ENCODE measurements at places on chromosomes 16 and 17.

DNA sequence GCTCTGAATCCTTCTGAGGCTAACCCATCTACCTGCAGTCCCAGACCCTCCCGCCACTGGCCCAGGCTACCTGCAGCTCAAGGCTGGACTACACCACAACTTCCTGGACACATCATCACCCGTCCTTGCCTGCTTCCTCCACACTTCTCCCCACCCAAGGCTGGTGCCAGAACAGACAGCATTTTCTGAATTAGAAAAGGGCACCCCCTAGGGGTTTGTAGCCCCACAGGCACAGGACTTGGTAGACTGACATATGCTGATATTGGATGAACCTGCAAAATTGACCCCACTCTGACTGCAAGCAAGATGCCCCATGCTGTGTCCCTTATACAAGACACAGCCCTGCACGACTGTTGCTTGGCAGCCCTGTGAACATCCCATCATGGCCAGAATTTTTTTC, 271.5 kb upstream of the C16orf82 start:
- peak; percentile 6 for DNase-seq

DNA sequence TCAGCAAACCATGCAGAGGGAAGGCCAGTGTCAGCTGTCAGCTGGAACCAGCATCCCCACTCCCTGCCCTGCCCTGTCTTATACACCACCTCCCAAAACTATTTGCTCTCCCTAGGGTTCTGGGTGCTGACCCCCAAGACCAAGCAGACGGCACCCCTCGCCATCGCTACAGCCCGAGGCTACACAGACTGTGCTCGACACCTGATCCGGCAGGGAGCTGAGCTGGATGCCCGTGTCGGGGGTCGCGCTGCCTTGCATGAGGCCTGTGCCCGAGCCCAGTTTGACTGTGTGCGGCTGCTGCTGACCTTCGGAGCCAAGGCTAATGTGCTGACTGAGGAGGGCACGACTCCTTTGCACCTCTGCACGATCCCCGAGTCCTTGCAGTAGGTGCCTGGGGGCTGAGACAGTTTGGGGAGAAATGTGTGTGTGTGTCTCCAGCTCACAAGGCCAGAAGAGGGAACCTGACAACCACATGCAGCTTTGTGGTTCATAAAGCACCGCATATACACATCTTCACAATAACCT, 1.5 kb downstream of the ASB16 start:
- DNase-seq: no peak

- DNase-seq: no peak
Observed at GRCh38 chr16:81195885-81196534, 42.5 kb upstream of the BCO1 start.

DNA sequence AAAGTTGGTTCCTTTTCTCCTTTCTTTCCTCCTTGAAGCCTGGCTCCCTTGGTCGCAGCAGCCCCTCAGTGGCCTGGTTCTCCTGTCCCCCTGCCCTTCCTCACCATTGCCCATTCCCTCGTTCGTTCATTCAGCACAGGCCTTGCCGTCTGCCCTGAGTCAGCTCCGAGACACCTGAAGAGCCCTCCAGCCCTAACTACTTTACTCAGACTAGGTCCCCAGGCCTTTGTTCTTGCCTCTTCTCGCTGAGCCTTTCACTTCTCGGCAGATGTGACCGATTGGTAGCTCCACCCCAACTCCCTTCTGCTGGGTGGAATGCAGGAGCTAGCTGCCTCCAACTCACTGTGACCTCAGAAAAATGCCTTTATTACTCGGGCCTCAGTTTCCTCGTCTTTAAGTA, 7.0 kb upstream of the ADAM11 start:
- DNase-seq: no peak

DNA sequence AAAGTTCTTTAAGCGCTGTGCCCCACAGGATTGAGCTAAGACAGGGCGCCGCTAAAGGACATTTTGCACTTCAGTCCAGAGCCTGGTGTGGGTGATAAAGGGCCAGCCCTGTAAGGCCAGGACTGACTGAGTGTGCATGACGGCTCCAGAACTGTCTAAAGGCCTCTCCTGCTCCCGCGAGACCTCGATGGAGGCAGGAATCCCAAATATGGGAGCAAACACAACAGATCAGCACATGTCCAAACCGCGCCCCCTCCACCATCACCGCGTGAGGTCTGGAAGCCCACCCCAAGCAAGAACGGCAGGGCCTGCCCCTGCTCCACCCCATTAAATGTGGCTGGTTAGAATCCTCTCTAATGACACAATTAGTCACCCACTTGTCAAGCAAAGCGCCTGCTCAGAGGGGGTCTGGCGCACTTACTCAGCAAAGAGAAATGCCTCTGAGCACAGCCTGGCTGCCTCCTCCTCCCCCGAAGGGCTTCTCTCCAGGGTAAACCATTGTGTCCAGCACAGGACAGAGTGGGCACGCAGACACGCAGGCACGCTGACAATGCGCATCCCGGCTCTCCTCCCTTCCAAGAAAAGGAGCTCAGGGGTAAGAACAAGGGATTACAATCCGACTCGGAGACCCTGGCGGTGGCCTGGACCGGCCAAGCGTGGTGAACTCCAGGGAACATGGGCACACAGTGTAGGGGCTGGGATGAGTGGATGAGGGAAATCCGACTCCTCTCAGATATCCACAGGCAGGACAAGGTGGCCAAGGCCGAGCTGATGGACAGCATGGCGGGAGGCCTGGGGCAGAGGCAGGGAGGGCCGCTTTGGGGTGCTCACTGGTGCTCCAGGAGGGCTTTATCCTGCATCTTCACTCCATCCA, 1.5 kb downstream of the MXRA7 start:
- no peak for DNase-seq

GRCh38 chr16:54652201-54652770, 278.4 kb upstream of the IRX5 start:
- DNase-seq: no peak

- DNase-seq: no peak
Observed at GRCh38 chr17:59428916-59429485, 97.5 kb downstream of the YPEL2 start.

DNA sequence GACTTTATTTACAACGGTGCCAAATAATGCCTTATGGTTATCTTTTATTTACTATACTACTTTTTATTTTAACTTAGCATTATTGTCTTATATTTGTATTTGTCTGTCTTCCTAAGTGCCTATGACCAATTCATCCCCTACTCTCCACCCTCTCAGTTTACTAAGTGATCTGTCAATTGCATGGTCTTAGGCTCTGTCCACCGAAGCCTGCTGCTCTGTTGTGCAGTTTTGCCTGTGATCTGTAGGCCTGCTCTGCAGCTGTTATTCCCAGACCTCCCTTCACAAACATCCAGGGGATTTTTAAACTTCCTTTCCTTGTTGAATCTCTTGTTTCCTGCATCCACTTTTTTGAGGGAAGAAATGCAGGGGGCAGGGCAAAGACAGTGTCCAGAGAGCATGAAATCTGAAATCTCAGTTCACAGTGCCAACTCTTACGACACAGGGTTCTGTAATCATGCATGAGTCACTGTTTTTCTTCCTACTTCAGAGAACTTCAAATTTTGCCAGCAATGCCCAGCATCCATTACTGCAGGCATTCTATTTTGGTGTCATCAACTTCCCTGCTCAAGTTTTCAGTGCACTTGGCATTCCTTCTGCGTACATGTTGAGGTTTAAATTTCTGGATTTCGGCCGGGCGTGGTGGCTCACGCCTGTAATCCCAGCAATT, 11.4 kb downstream of the SLFN5 start:
- DNase-seq: no peak

DNA sequence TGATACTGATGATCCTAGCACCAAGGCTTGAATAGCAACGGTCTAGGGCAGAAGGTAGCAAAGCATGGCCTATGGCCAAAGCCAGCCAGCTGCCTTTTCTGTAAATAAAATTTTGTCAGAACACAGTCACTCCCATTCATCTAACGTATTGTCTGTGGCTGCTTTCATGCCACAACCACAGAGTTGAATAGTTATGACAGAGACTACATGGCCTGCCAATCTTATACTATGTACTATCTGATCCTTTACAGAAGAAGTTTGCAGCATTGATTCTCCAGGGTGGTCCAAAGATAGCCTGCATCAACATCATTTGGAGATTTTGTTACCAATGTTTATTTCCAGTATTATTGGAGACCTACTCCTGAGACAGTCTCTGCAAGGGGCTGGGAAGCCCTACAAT, 19.9 kb upstream of the MMD start:
- DNase-seq: no peak

DNA sequence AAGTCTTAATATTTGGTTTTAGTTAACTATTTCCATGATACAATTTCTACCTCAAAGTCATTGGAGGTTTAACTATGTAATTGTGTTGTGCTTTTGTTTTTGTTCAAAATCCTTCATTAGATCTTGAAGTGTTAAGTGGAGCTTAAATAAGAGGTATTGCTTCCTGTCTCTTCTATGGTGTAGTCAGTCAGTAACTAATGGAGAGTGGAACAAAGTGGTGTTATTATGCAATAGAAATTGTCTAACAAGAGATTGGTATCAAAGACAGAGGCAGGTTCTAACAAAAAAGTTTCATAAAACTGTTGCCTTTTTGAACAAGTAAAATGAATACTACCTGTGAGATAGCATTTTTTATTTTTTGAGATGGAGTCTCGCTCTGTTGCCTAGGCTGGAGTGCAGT, 45.2 kb downstream of the GRB7 start:
- no peak for DNase-seq
